Smooth muscle cell of the coronary artery (primary cell): ENCODE measurements at places on chromosomes 7 and 10. TPM values are rescaled to one million over a fixed set of nuclear protein-coding genes. Genes with fewer than 3 reads are reported as not detected.

HYCC1 gene
- 107 and 164 TPM in 2 replicates for total RNA-seq

ZPBP gene
- total RNA-seq: not detected in 2 replicates

SPACDR gene
- total RNA-seq: 0.38 and 0.70 TPM in 2 replicates

CH25H gene
- 3.3 and 5.2 TPM in 2 replicates for total RNA-seq

INPP5A gene
- total RNA-seq: 26.3 and 38.0 TPM in 2 replicates

ZNF365 gene
- 0.70 and 13.0 TPM in 2 replicates for total RNA-seq

ALOX5 gene
- total RNA-seq: not detected in 2 replicates
